GM23338 (cell line): ENCODE measurements at places on chromosomes 1 and 21. TPM values are rescaled to one million over a fixed set of nuclear protein-coding genes. Genes with fewer than 3 reads are reported as not detected.

GRCh38 chr1:98321191-98321590 lies 340.3 kb upstream of the SNX7 start:
- no peak for DNase-seq

GRCh38 chr1:244779410-244779809 lies 56.0 kb upstream of the COX20 start:
- DNase-seq, result no peak

GRCh38 chr1:178075333-178075732 lies 18.6 kb upstream of the RASAL2 start:
- no peak for DNase-seq

GRCh38 chr1:25082995-25083394 lies 149.3 kb downstream of the SYF2 start:
- DNase-seq, result no peak

GRCh38 chr1:226157761-226158316 lies 28.7 kb downstream of the ACBD3 start:
- DNase-seq, result no peak

DNA sequence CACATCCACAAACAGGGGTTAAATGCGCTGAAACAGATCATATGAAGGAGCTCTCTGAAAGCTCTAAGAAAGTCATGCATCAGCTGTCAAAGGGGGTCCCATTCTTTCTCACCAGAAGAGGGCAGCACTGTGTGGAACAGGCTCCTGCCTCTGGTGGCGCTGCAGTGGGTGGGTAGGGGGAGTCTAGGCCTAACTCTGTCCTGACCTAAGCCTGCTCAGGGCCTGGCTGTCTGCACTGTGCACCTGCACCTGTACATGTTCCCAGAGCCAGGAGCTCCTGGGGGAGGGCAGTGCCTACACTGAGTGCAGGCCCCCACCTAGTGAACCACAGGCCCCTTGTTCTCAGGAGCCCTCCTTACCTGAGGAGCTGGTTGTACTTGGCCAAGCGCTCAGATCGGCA lies 16.0 kb downstream of the ENO1 start:
- peak; percentile 78 for DNase-seq

The VHLL gene
- polyA plus RNA-seq, result not detected in 2 replicates

The DENND2C gene
- 4.9 and 7.0 TPM in 2 replicates for polyA plus RNA-seq

The PLA2G2D gene
- polyA plus RNA-seq, result not detected in 2 replicates
